Transverse colon (tissue), 4 donors: ENCODE measurements at places on chromosomes 16 and 17. TPM values are rescaled to one million over a fixed set of nuclear protein-coding genes. Genes with fewer than 3 reads are reported as not detected.

The CDH3 gene
- total RNA-seq: 2.0 TPM

The TMC6 gene
- total RNA-seq: 48.9 TPM

- no peak for DNase-seq
Observed at GRCh38 chr17:32488177-32488542, 1.4 kb downstream of the CDK5R1 start.

GRCh38 chr17:77548967-77549366 is 408.2 kb downstream of the SEC14L1 start:
- no peak for DNase-seq

DNA sequence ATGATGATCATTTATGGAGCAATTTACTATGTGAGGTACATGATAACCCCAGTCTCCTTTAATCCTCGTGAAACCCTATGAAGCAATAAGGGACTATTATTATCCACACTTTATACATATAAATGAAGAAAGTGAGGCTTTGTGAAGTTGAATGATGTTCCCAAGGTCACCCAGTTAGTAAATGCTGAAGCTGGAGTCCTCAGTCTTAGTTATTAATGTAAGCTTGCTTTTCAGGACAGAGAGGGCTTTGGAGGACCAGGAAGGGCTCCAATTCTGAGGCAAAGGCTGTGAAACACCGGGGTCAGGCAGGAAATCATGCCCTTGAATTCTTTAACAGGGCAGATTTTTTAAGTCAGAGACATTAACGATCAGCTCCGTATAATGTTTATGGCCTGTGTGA is 36.8 kb downstream of the KSR1 start:
- no peak for DNase-seq

DNA sequence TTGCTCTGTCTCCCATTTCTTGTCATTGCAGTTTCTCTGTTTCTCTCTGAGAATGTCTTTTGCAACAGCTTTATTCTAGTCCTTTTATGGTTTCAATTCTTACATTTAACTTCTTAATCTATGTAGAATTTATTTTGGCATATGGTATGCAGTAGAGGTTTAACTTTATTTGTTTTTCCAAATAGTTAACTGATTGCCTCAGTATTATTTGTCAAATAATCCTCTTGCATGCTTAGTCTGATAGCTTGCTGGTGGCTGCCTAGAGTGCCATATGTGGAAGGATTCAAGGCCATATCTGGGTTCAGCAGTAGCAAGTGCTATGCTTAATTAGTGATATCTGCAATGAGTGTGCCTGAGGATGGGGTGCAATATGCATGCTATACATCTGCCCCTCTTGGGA is 6.9 kb downstream of the SNTB2 start:
- no peak for DNase-seq

- no peak for DNase-seq
Observed at GRCh38 chr16:81551151-81551808, 106.7 kb downstream of the CMIP start.
